ENCODE measurements at places on chromosomes 16 and 17.

- no peak for DNase-seq
These were observed 13.8 kb upstream of the BCAR1 start for GRCh38 chr16:75264999-75265910.

DNA sequence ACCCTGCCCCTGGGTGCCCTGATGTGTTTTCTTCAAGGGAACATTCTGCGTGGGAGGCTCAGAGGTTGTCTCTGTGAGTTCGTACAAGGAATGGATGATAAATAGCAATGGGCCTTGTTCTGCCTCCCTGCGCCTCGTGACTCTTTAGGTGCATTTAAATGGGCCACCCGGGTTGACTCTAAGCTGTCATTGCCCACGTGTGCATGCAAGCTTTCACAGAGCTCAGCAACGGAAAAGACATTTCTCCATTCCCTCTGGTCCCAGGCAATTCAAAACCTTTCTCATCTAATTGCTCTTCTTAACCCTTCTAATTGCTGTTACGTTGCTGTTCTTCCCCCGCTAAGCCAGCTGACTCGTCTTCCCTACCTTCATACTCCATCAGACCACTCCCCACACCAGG is 71.5 kb upstream of the SDK2 start:
- DNase-seq: no peak

DNA sequence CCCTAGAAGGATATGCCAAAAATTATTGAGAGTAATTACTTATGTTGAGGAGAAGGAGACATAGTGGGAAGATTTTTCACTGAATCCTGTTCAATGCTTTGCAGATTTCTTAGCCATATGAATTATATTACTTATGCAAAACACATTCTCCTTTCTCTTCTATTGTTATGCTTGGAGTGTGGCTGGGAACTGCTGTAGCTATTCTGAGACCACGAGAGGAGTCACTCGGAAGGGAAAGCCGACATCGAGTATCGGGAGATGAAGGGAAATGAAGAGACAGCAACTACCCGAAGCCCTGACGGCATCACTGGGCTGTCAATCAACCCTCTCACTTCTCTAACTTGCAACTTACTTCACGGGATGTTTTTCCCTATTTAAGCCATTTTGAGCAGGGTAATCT is 39.6 kb downstream of the STX8 start:
- DNase-seq: no peak

GRCh38 chr16:46648656-46649055 is 27.5 kb upstream of the SHCBP1 start:
- no peak for DNase-seq

GRCh38 chr17:57037411-57037810 is 47.6 kb upstream of the AKAP1 start:
- DNase-seq: no peak

- DNase-seq: no peak
These were observed 364.5 kb upstream of the XYLT1 start for GRCh38 chr16:17835118-17835876.

- DNase-seq: no peak
These were observed 31.3 kb downstream of the TVP23A start for GRCh38 chr16:10787304-10787703.

DNA sequence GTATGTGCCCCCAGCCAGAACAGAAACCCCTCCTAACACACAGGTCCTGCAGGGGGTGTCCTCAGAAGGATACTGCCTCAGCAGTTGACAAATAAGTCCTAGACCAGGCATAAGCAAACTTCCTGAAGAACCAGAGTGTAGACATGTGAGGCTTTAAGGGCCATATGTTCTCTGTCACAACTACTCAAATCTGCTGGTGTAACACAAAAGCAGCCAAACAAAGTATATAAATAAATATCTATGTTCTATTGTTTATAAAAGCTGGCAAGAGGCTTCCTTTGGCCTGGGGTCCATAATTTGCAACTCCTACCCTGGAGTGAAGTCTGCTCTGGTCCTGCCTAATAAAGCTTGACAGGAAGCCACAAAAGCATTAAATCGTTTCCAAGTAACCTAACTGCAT is 9.9 kb downstream of the FAM83G start:
- DNase-seq: no peak

DNA sequence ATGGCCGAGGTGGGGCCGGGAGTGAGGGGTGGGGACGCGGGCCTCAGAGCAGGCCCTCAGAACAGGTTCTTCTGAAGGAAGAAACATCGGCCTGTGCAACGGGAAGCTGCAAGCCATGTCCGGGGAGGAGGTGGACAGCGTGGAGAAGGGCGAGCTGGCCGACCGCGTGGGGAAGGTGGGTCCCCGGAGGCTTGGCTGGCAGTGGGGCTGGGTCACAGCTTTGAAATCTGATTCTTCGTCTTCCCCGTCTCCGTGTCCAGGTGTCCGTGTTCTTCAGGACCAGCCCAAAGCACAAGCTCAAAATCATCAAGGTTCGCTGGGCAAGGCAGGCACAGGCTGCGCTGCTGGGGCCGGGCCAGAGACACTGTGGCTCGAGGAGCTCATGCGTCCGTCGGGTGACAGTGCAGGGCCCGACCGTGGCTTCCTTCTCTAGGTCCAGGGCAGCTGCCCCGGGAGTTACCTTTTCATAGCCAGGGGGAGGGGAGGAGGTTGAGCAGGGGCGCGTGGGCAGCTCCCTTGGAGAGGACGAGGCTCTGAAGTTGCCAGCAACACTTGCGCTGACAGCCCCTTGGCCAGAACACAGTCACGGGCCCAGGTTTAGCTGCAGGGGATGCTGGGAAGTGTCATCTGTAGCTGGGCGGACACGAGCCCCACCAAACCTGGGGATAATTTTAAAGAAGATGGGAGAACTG is 51.3 kb downstream of the MEAK7 start:
- DNase-seq: no peak

GRCh38 chr17:68863091-68863652 is 92.0 kb downstream of the ABCA8 start:
- no peak for DNase-seq

- DNase-seq: no peak
These were observed 315.6 kb downstream of the SEC14L1 start for GRCh38 chr17:77456271-77456950.

GRCh38 chr17:77716289-77716926 is 242.1 kb upstream of the TNRC6C start:
- no peak for DNase-seq

- DNase-seq: no peak
These were observed 3.5 kb downstream of the CTRB1 start for GRCh38 chr16:75222271-75222783.

DNA sequence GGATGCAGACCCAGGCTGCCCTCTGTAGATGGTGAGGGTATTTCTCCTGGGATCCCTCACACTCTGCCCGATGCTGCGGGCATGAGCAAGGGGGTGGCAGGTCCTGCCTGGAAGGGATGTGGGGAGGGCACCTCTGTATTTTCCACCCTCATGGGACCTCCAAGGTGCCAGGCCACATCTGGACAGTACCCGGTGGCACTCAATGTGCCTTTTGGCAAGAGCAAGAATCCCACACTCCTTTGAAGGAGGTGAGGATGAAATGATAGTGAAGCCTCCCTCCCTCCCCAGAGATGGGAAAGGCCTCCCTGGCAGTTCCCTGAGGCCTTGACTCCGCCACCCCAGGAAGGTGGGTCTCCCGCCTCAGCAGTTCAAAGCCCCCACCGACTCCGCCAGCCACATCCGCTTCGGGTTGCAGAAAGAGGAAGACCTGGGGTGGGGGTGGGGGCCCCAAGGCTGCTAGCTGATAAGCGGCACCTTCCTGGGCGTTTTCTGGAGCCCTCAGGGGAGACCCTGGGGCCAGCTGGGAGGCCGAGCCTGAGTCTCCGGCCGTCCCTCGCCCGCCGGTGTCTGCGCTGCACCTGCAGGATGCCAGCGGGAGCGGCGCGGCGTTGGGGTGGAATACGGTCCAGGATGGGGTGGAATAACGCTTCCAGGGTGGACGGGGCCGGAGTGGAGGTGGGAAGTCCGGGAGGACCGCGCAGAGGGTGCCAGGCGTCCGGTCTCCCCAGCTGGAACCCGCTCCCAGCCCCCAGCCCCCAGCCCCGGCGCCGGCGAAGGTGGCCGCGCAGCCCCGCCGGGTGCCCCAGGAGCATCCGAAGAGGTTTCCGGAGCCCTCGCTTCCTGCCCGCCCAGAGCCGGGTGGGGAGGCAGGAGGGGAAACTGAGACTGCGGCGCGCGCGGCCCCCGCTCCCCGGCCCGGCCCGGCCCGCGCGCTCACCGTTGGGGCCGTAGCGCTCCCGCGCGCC is 718 bp downstream of the ATP2A3 start:
- no peak for DNase-seq

- peak; percentile 53 for DNase-seq
These were observed 187.4 kb downstream of the C16orf95 start for GRCh38 chr16:87129771-87130170.

- no peak for DNase-seq
These were observed 34.1 kb downstream of the ITFG1 start for GRCh38 chr16:47426806-47427205.

GRCh38 chr17:60174035-60174434 is 24.3 kb downstream of the CA4 start:
- DNase-seq: no peak

DNA sequence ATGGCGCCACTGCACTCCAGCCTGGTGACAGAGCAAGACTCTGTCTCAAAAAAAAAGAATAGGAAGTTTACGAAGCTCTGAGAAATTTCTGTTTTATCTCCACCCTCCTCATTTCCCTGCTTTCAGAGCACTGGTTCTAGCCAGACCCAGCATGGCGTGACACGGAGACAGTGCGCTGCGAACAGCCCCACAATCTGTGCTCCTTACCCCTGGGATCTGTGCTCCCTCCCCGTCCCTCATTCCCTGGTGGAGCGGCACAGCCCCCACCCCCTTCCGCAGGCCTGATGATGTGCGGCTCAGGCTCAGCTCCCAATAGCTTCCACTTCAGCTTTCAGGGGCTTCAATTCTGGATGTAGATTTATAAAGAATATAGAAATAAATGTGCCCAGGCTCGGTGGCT is 56.1 kb upstream of the ENDOV start:
- no peak for DNase-seq

DNA sequence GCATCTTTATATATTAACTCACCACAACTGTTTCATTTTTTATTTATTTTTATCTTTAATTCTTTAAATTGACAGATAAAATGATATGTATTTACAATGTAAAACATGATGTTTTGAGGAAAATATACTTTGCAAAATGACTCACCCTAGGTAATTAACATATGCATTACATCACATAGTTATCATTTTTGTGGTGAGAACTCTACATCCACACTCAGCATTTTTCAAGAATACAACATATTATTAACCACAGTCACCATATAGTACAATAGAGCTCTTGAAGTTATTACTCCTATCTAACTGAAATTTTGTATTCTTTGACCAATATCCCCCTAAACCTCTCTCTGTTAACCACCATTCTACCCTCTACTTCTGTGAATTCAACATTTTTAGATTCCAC is 194.7 kb upstream of the KIF2B start:
- peak; percentile 51 for DNase-seq

DNA sequence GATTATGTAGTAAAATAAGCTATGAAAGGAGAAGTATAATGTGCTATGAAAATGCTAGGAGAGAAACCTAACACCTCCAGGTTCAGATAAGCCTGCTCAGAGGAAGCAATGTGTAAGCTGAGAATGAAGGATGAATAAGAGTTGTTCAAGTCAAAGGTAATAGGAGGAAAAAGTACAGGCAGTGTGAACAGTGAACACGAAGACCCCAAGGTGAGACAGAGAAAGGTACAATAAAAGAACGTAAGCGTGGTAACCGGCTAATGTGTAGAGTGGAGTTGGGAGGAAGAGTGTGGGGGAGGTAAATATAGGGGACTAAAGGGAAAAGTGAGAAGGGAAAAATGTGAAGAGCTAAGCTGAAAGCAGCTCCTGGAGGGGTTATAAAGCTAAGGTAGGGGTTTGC is 74.2 kb downstream of the TTC19 start:
- no peak for DNase-seq

DNA sequence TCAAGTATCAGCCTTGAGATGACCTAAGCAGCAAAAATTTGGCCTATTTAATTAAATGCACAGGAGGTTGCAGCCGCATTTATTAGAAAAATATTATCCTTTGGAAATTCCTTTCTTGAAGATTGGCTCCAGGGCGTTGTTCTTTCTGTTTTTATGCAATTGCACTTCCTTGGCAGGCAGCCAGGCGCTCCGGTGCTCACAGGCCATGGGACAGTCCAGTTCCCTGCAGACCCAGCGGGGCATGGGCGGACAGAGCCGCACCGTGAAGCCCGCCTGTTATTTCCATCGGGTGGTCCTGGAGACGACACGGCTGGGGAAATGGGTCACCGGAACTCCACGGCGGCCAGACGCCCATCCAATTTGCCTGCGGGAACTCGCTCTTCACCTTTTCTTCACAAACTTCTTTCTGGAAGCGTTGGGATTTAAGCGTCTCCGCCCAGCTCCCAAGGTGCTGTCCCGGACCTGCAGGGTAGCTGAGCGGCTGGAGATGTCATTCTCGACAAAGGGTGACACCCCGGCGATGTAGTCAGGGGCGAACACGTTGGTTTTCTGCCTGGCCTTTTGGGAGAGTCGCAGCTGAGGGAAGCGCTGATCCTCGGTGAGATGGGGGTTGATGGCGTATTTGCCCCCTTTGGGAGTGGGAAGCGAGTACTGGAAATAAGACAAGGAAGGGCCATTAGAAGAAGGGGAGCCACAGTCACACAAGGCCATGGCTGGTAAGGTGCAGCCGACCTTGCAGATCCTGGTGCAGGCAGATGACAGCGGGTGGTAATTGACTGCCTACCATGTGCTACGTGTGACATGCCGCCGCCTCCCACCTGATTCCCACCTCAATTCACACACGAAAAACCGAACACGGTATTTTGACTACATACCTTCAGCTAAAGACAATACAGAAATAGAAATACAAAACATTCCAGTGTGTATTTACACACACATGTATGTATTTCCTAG is 12.5 kb downstream of the NOB1 start:
- peak; percentile 26 for DNase-seq

DNA sequence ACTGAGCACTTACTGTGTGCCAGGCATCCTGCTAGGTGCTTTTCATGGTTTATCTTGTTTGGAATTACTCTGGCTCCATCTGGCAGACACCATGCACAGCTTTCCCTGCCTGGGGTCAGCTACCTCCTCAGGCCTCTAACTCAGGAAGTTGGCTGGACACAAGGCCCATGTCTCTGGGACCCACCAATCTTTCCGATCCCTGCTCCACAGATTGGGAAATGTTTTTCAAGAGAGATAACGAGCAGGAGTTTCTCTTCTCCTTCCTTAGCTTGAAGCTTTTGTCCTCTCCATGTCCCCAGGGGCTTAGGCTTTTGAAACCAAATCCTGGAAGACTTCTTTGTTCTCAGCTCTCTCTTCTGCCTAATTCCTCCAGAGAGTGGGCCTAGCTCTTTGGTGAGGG is 11.5 kb upstream of the ELAC2 start:
- no peak for DNase-seq

- DNase-seq: no peak
These were observed 48.9 kb upstream of the MRPS23 start for GRCh38 chr17:57898487-57899311.

DNA sequence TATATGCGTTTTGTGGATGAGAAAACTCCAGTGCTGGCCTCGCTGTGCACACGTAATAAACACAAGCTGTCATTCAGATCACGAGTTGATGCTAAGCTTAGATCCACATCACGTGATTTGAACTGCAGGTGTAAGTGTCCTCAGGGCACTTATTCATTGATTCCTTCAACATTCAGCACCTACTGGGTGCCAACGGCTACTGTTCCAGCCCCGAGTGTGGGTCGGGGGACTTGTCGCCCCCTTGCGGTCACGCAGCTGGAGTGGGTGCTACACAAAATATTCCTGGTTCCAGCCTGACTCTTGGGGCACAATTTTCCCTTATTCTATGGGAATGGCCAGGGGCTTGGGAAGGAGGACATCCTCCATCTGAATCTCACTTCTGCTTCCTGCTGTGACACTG is 29.9 kb upstream of the GINS2 start:
- peak; percentile 52 for DNase-seq

- DNase-seq: no peak
These were observed 2.0 kb downstream of the RBBP6 start for GRCh38 chr16:24541233-24541933.
